Activated CD4-positive, alpha-beta T cell treated with anti-CD3 and anti-CD28 coated beads for 1 hour (primary cell): ENCODE measurements at places on chromosomes 5 and 9.

- no peak for DNase-seq
Measured at GRCh38 chr5:35024911-35025510, 22.7 kb downstream of the AGXT2 start.

GRCh38 chr9:75455444-75455921 is 367.2 kb downstream of the OSTF1 start:
- DNase-seq = no peak

- no peak for DNase-seq
Measured at GRCh38 chr5:6496207-6496584, 47.5 kb downstream of the UBE2QL1 start.

DNA sequence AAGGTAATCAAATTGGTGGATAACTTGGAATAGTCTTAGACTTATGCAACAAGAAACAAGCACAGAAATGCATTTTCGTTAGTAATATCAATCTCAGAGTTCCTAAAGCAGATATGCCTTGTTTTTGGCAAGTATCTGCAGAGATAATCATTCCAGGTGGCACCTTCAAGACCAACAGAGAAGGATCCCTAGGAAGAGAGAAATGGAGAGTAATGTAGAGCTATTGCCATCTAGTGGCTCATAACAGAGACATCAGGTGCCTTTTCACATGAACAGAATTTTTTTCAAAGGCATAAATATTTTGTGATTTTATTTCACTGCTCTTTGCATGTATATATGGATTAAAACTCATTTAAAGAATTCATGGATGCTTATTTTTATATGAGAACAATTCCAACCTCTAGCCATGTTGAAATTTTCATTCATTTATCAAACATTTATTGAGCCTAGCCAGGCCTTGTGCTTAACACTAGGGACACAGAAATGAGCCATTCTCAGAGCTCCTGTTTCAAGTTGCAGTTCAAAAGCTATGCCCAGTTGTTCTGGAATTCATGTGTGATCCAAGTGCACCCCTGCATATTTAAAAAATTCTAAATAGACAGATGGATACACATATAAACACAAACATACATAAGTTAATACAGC is 117.5 kb upstream of the OR13F1 start:
- no peak for DNase-seq

GRCh38 chr5:591746-592145 is 20.4 kb upstream of the CEP72 start:
- DNase-seq = no peak

DNA sequence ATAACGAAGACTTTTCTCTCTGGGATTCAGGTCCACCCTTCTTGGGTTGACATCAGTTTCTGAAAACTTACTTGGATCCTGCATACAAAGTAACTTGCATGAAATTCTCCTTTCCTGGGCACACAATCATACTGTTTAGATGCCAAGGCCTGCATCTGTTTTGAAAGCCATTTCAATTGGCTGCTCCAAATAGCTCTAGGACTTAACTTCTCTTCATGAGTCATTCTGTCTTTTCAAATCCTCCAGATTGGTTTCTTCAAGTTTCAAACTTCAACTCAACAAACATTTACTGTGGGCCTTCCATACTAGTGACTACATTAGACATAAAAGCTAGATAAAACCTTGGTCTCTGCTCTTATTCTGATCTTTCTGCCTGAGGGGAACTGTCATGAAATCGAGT is 54.8 kb upstream of the HMHB1 start:
- no peak for DNase-seq

DNA sequence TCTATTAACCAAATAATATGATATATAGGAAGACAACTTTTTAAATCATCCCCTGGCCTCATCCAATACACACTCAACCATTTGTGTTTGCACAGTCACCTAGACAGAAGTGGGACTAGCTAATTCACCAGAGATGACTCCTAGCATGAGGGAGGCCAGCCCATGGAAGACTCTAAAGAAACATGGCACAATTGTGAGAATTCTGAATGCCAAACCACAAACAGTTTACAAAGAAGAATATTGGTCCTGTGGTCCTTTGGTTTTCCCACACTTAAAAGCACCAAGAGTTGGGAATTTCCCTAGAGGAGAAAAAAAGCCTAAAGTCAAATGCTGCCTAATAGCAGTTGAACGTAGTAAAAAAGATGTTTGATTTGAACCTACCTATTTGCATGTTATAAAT is 609.9 kb downstream of the ACTL7B start:
- no peak for DNase-seq

- DNase-seq = no peak
Measured at GRCh38 chr5:134504629-134505300, 20.7 kb upstream of the JADE2 start.

GRCh38 chr9:133103987-133104505 is 17.0 kb downstream of the RALGDS start:
- no peak for DNase-seq

- no peak for DNase-seq
Measured at GRCh38 chr5:34524123-34524522, 132.0 kb upstream of the RAI14 start.

- DNase-seq = no peak
Measured at GRCh38 chr5:167872791-167873190, 418.7 kb upstream of the WWC1 start.

DNA sequence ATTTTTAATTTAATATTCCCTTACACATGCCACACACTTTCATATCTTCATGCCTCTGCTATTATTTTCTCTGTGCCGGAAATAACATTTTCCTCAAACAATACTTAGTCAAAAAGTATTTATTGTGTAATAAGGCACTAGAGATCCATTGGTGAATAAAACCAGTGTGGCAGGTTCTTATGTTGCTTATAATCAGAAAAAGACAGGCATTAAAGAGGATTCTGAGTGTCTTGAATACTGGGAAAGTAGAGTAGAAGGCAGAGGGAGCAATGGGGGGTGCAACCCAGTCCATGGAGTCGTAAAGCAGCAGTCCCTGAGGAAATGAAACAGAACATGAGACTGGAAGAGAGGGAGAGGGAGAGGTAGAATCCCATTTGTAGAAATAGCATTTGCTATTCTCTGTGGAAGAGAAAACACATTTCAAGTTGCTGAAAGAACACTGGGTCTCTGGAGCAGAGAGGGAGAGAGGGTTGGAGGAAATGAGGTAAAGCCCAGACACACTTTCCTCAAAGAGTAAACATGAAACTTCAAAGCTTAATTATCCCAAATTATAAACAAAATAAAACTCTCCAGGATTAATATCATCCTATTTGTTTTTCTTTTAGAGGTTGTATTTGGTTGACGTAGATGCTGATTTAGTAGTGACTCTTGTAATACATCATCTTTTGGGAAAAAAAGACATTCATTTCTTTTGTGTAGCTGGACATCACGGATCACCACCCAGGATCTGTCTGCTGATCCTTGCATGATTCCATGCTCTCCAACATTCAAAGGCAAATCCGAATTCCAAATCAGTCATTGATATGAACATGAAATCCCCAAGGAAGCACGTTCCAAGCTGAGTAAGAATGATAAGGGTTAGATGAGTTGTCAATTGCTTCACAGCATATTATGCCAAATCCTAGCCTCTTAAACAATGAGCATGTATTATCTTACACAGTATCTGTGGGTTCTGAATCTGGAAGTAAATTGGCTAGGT is 37.4 kb upstream of the GRAMD2B start:
- no peak for DNase-seq

DNA sequence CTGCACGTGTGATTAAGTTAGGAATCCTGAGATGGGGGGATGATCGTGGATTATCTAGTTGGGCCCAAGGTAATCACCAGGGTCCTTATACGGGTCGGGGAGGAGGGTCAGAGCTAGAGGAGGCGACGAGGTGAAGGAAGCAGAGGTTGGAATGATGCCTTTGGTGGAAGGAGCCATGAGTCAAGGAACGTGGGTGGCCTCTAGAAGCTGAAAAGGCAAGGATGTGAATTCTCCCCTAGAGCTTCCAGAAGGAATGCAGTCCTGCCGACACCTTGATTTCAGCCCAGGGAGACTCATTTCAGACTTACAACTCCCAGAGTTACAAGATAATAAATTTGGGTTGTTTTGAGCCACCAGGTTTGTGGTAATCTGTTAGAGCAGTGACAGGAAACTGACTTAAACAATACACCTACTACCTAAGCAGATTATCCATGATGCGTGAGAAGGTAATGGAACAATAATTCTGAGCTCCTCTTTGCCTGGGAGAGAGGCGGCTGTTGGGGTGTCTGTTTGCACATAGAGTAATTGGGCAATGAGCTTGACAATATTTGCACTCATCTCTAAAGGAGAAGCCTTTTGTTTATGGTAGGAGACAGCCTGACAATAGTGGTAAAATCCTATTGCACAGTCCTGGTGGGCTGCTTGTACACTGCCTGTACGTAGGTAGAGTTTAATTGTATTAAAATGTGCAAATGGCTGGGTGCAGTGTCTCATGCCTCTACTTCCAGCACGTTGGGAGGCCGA is 129.3 kb upstream of the IER5L start:
- no peak for DNase-seq

- no peak for DNase-seq
Measured at GRCh38 chr5:133083901-133084300, 32.1 kb downstream of the HSPA4 start.

- DNase-seq = no peak
Measured at GRCh38 chr5:133610489-133611356, 1.6 kb downstream of the FSTL4 start.

GRCh38 chr5:139524940-139525585 is 36.1 kb upstream of the UBE2D2 start:
- DNase-seq = no peak

GRCh38 chr9:93599571-93600403 is 23.4 kb downstream of the PHF2 start:
- DNase-seq = no peak

GRCh38 chr9:129183495-129184218 is 5.6 kb upstream of the IER5L start:
- DNase-seq = no peak

DNA sequence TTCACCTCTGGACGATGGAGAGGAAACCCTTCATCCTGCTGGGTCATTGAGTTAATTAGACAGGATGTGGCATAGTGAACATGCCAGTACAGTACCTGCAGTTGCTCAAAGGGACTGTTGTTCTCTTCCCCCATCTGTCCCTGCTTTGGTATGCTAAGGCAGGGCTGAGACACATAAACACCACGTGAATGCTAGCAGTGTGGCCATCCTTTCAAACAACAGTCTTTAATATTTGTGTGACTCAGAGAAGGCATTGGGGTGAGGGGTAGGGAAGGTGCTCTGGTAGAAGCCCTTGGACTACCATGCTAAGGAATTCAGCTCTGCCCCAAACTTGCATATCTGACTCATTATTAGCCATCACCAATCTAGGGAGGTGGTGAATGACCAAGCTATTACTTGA is 180.2 kb upstream of the ZNF618 start:
- DNase-seq = no peak

- no peak for DNase-seq
Measured at GRCh38 chr5:133246376-133247150, 194.8 kb downstream of the HSPA4 start.

- DNase-seq = no peak
Measured at GRCh38 chr5:171776770-171777759, 8.6 kb upstream of the SMIM23 start.

DNA sequence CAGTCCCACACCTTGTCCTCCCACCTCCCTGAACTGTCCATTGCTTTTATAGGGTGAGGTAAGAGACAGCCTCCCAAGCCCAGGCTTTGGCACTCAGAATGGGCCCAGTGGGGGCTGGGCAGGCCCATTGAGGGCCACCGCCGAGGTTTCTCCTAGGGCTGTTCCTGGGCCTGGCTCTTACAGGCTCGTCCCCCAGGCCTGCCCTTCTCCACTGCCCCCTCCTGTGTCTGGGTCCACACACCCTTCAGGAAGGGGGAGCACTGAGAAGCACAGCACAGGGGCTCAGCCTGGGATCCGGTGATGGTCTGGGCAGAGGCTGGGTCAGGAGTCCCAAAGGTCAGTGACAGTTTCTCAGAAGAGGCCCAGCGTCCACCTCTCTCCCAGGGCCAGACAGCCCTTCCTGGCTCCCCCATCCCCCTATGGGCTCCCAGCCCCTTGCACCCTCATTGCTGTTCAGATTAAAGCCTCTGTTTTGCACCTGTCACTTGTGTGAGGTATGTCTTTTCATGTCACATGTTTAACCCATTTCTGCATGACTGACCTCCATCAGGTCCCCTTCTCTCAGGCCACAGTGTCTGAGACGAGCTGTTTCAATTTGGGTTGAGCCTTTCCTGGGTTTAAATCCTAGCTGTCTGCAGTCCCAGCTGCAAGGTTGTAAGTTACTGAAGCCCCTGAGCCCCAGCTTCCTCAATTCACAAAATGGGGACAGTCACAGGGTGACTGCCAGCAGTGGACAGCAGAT is 29.4 kb downstream of the IER5L start:
- no peak for DNase-seq

DNA sequence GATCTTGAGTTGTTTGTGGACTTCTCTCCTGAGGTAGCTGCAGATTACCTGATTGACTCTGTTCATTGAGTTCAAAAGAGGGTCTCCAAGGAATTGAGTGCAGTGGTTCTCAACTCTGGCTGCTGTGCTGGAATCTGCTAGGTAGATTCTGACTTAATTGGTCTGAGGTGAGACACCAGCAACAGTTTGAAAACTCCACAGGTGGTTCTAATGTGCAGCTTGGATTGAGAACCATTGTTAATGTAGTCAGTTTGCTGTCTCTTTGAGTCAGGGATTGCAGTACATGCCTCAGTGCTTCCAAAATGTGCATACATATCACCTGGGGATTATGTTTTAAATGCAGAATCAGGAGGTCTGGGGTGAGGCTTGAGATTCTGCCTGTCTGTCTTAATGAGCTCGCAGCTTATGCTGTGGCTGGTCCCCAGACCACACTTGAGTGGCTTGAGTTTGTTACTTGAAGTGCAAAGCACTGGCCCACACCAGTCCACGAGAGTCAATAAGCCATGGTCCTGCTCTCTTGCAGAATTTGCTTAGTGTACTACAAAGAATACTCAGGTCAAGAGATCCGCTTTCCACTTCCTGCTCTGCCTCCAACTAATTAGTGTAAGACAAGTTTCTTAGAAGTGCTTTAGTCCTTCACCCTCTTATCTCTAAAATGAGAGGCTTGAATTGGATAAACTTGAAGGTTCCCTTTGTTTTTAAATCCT is 82.3 kb downstream of the ATG10 start:
- DNase-seq = no peak

DNA sequence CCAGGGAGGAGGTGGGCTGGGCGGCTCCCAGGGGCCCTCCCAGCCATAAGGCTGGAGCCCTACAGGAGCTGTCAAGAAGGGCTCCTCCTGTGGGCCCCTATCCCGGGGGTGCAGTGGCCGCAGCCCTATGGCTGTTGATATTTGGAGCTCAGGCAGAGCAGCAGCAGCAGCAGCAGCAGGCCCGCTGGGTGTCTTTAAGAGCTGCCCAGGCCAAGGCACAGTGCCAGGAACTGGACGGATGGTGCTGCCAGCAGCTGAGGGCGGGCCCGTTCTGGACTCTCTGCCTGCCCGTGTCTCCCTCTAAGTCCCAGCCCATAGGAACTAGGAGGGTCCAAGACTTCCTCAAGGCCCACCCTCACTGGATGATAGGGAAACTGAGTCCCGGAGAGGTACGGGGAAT is 3.6 kb downstream of the AK1 start:
- no peak for DNase-seq

- DNase-seq = no peak
Measured at GRCh38 chr9:100573655-100574260, 4.1 kb upstream of the CAVIN4 start.

DNA sequence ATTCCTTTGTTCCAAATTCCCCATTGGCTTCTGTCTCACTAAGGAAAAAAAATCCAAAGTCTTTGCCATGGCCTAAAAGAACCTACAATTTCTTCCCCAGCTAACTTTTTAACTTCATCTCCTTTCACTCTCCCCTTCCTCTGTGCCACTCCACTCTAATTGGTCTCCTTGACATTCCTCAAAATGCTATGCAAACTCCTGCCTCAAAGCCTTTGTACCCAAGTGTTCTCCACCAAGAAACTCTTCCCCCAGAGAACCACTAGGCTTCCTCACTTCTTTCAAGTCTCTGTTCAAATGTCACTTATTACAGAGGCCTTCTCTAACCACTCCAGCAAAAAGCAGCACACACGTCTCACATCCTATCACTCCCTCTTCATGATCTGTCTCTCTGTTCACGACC is 91.6 kb upstream of the NR4A3 start:
- DNase-seq = no peak
